ENCODE measurements at places on chromosomes 3 and 15.

- no peak for DNase-seq
Observed at GRCh38 chr3:48934333-48934991, 15.8 kb downstream of the ARIH2 start.

DNA sequence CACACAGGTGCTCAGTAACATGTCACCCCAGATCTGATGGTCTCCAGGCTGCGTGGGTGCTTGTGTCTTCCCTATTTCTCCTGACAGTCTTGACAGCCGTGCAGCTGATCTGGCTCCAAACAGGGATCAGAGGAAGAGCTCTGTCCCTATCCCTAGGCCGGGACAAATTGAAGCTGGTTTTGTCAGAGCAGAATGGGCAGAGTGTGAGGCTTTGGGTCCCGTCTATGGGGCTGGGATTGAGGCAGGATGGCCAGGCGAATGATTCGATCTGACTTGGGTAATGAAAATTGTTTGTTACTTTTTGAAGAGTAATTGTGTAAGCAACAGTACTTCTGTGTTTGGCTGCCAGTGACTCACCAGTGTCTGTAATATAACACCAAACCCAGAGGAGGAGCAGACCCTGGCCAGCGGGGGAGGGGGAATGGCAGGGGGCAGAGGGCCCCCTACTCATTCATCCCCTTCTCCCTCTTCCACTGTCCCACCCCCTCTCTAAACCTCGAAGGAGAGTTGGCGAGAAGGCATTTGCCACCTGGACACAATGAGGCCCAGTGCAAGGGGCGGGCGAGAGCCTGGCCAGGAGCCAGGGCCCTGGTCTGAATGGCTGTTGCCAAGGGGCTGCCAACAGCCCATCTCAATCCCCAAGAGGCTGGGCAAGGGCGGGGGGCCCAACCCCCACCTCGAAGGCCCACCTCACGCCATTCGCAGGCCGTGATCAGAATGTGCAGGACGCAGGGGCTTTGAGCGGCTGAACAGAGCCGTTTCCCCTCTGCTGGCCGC lies 4.9 kb upstream of the MAGEF1 start:
- no peak for DNase-seq

- no peak for DNase-seq
Observed at GRCh38 chr15:69593981-69594966, 141.7 kb downstream of the RPLP1 start.

DNA sequence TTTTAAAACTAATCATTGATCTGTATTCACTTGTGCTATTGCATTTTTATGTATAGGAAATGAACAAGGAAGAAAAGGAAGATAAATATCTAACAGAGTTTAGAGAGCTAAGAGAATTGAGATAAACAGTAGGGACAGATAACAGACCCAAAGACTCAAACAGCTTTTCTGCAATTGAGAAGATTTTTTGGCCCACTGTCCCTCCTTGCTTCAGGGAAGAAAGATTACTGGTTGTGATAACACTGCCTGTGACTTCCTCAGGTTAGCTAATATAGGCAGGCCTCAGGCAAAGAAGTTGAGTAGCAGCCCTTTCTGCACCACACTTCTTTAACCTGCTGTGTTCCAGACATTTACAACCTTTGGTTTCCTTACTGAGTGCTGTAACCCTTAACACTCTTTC lies 2.7 kb upstream of the COX17 start:
- peak; percentile 35 for DNase-seq

GRCh38 chr3:177471733-177472480 lies 274.6 kb upstream of the TBL1XR1 start:
- no peak for DNase-seq

GRCh38 chr3:140585828-140586227 lies 92.0 kb upstream of the TRIM42 start:
- DNase-seq, result no peak

- DNase-seq, result no peak
Observed at GRCh38 chr3:99145031-99145430, 243.5 kb upstream of the DCBLD2 start.

GRCh38 chr15:93493172-93493571 lies 404.2 kb upstream of the RGMA start:
- no peak for DNase-seq

DNA sequence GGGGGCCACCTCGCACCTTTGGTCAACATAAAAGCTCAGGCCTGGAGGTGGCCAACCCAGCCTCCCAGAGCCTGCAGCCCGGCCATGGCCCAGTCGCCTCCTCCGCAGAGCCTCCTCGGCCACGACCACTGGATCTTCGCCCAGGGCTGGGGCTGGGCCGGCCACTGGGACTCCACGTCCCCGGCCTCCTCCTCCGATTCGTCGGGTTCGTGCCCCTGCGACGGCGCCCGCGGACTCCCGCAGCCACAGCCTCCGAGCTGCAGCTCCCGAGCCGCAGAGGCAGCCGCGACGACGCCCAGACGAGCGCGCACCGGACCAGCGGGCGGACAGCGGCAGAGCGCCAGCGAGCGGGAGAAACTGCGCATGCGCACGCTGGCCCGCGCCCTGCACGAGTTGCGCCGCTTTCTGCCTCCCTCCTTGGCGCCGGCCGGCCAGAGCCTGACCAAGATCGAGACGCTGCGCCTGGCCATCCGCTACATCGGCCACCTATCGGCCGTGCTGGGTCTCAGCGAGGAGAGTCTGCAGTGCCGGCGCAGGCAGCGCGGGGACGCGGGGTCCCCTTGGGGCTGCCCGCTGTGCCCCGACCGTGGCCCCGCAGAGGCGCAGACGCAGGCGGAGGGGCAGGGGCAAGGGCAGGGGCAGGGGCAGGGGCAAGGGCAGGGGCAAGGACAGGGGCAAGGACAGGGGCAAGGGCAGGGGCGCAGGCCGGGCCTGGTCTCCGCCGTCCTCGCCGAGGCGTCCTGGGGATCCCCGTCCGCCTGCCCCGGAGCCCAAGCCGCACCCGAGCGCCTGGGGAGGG lies at the start of gene MESP2:
TSS of gene MESP2 (plus strand) at position 59 of the 799 bp plus-strand sequence. CDS start at position 85, 26 bp downstream.
- peak; percentile 92 for DNase-seq

DNA sequence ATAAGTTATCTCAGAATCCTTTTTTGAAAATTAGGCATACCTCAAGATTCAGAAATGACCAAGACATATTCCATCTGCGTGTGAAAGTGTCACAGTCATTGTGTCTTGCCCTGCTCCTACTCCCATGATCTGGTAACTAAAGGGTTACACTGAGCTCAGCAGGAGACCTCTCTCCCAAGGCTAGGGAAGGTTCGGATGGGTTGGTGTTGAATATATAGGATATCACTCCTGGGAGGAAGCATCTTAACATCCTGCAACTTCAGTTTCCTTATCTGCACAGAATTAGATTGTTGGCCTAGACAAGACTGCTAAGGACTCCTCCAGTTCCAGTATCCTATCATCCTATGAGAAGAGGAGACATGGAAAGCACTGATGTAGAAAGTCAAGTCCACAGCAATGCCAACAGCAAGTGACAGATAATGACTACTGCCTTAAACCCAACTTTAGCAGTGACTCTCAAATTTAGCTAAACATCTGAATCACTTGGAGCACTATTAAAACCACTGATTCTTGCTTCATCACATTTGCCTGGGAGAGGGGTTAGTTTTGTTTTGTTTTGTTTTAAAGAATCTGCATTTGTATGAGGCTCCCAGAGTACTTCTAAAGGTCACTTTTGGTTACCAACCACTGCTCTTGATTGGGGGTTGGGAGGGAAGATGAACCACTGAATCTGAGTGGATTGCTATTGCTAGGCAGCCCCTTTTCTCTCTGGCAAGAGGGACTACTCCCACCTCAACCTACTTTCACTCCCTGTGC lies 9.7 kb downstream of the ADAMTS9 start:
- DNase-seq, result no peak
